ENCODE measurements at places on chromosomes 2 and 18. TPM values are rescaled to one million over a fixed set of nuclear protein-coding genes. Genes with fewer than 3 reads are reported as not detected.

The TMEM182 gene
- total RNA-seq, result 6.1 TPM

The SLC11A1 gene
- total RNA-seq, result 6.3 TPM

The NEB gene
- total RNA-seq, result 7,704 TPM

DNA sequence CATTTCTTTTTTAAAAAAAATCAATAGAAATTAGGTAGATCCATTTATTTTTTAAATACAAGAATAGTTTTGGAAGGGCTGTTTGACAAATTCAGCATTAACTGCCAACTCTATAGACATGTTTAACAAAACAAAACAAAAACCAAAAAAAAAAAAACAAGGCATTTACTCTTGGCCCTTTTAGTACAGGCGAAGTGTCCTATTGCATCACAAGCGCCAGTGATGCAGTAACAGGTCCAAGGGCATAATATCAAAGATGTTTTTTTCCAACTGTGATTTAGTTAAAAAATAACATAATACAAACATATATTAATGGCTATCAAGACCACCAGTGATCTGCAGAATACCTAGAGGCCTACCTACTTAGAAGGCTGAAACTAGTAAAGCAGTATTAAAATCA lies 55.3 kb downstream of the XDH start:
- no peak for DNase-seq

GRCh38 chr2:85789271-85789670 lies 35.5 kb downstream of the ATOH8 start:
- DNase-seq, result no peak

GRCh38 chr2:64751286-64752260 lies 97.9 kb upstream of the SERTAD2 start:
- peak; percentile 99 for DNase-seq

DNA sequence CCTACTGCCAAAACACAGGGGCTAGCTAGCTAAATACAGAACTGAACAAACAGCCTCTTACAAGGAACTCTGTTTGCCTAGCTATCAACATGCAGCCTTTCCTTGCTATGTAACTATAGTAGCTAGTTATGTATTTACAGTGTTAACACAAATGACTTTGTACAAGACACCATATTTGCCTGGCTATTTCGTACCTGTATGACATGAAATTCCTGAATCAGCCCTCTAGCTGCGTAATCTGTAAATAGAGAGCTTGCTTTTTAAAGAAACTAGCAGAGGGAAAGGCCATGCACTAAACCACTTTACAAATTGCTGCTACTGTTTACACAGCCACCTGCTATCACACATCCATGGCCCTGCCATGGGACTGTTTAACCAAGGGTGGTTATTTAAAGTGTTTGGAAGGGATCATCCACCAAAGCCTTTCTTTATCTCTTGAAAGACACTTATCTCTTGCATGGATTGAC lies 248.7 kb downstream of the TFCP2L1 start:
- no peak for DNase-seq

DNA sequence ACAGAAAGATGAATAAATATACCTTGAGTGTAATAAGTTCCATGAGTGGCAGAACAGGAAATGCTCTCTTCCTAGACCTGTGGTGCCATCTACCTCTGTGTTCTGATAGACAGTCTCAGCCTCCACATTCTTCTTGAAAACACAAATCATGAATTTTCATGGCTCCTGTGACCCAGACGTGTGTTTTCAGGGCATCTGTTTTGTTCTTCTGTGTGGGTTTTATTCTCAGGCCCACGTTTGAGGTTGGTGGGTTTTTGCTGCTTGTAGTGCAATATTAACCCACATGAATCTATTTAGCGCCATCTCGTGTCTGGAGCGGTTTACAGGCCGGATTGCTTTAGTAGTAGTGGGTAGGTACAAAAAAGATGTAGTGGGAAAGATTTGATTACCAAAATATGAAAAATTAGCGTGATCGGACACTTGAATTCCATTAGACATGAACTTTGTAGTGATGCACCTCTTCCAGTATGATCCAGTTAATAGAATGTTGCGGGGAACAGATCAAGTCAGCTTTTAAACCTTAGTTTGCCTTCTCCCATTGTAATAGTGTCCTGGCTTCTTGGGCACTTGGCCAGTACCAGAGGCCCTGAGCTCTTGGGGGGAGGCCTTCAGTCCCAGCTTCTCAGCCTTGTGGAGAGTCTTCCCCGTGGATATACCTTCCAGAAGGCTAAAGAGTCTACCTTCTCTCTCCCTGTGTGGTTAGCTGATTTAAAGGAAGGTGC lies 256.5 kb downstream of the TPGS2 start:
- DNase-seq, result no peak
